ENCODE measurements at places on chromosomes 16 and 17.

DNA sequence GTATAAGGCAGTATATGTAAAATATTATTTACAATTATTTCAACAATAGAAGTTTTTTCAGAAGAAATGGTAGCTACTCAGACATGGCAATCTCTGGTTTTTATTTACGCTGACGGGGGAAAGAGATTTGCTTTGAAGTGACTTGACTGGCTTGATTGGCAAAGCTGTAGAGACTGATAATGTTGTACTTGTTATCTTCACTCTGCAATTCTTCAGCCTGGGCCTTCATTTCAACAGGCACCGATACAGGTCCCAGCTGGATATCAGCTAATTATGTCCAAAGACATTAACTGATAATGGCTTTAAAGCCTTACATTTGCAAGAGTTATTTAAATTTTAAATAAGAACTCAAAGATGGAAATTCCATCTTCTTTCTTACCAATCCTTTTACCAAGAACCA, 151.4 kb upstream of the HS3ST3A1 start:
- no peak for DNase-seq

- no peak for DNase-seq
Measured at GRCh38 chr17:47318197-47318918, 5.4 kb upstream of the EFCAB13 start.

DNA sequence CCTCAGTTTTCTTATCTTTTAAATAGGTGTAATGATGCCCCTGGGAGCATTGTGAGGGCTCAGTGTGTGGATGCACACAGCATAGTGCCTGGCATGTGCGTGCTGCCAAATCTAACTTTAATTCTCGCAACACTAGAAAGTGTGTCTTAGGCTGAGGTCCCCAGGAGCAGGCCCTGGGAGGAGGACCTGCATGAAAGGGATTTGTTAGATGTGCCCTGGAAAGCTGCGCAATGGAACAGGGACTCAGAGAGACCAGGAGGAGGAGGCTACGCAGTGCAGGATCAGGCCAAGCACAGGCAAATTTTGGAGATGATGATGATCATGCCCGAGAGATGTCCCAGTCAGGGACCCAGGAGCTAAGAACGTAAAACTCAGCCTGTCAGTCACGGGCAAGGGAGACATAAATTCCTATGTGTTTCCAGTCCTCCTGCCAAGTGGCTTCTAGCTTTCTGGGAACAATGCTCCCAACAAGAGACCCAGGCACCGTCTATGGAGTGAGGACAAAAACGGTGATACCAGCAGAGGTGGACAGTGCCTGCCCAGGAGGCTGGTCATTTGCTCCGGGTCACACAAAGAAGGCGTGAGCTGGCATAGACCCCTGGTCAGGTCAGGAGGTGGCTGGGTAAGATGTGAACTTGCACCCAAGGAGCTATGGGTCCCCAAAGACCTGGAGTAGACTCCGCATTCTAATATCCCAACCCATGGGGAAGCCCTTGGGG, 352.2 kb upstream of the TNRC6C start:
- no peak for DNase-seq

DNA sequence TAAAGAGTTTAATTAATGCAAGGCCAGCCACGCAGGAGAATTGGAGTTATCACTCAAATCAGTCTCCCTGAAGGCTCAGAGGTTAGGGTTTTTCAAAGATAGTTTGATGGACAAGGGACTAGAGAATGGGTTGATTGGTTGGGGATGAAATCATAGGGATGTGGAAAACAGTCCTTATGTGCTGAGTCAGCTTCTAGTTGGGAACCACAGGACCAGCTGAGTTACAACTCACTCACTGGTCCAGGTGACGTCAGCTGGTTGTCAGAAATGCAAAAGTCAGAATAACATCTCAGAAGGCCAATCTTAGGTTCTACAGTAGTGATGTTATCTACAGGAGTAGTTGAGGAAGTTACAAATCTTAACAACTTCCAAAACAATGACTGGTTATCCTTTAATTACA, 47.6 kb downstream of the CPD start:
- DNase-seq = no peak

DNA sequence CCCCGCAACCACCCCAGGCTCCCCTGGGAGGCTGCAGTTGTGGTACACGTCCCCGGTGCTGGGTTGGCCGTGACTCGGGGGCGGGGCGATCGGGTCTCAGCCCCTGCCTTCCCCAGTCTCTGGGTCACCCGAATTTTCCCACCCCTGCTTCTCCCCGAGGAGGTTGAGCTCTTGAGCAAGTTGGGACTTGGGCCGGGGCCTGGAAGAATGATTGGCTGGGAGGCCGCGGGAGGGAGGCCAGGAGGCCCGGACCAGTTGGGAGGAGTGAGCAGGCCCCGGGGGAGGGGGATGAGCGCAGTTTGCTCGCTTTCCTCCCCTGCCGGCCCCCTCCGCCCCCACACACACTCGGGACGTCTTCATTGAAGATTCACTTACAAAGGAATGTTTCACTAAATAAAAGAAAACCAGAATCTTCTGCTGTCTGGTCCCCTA, 4.5 kb upstream of the HEXIM1 start:
- DNase-seq = peak; percentile 62

DNA sequence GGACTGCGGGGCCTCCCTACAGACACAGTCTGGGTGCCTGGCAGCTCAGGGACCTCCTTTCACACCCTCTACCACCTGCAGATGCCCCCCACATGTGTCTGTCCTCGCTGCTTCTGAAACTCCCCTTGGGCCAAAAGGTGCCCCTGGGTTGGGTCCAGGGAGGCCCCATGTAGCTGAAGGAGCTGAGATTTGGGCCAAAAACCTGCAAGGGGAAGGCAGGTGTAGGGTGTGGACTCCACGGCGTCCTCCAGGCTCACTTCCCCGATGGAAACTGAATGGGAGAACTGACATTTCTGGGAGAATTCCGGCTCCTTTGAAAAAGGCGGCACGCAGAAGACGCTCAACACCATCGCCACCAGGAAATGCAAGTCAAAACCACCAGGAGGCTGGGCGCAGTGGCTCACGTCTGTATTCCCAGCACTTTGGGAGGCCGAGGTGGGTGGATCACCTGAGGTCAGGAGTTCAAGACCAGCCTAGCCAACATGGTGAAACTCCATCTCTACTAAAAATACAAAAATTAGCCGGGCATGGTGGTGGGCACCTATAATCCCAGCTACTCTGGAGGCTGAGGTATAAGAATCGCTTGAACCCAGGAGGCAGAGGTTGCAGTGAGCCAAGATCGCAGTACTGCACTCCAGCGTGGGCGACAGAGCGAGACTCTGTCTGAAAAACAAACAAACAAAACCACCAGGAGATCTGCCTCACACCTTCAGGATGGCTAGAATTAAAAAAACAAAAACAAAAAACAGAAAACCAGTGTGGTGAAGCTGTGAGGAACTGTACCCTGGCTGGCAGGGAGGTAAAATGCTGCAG, 13.2 kb upstream of the BAIAP2 start:
- DNase-seq = no peak

GRCh38 chr17:78965491-78965924, 14.2 kb downstream of the LGALS3BP start:
- no peak for DNase-seq

Measured in omental fat pad (tissue), 4 donors.